Stimulated activated CD4-positive, alpha-beta T cell treated with anti-CD3 and anti-CD28 coated beads, Interleukin-1b, Interleukin-23, amount 100 ng/mL, for 1 hour (primary cell): ENCODE measurements at places on chromosomes 1 and 21.

DNA sequence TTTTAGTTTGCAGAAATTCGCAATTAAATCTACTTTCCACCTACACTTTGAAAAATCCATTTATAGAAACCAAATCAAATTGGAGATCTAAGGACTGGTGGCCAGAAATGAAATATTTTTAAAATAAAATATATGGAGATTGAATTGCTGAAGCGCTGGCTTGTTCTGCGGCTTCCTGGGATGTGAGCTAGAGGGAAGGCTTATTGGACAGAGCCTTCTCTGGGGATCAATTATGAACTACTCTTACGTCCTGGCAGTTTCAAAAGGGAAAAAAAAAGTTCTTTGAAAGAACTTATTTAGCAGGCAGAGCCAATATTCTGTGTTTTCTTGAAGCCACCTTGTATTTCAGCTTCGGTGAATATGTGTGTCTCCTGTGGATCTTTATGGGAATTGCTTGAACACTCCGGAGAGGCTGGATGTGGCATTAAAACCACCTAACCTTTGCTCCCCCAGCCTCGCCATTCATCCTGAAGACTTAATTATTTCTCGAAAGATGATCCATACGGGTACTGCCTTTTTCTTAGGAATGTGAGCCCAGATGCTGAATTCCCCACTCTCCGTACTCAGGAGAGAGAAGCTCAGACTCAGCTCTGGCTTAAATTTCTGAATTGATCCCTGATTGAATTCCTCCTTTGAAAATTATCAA is 478.9 kb upstream of the VAMP3 start:
- DNase-seq, result no peak

GRCh38 chr1:244102046-244102445 is 51.0 kb downstream of the ZBTB18 start:
- no peak for DNase-seq

- DNase-seq, result no peak
These were observed 16.5 kb downstream of the ATF3 start for GRCh38 chr1:212624976-212625501.

DNA sequence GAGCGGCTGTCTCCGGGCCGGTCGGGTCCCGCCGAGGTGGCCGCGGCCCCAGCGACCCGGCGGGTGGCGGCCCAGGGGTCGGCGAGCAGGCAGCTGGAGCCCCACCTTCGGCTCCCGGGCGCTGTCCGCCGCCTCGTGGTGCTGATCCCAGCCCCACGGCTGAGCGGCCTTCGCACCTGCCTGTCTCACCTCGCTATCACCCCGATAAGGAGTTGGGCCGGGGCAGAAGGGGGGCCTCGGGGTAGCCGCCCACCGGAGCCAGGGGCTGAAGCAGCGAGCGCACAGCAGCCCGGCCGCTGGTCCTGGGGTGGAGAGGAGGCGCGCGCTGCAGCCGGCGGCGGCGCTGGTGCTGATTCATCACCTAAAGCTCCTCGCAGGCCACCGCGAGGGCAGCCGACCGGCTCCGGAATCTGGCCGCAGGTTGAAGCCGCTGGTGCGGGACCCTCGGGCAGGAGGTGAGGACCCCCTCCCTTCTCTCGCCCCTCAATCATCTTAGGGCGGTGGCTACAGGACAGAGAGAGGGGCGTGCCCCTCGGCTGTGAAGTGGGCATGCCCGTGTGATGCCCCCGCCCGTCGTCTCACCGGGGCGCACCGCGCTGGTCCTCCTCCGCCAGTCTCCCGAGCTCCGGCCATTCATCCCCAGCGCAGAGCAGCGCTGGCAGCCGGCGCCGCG is 575 bp downstream of the TRIM67 start:
- DNase-seq, result no peak

GRCh38 chr21:42746240-42746592 is 92.8 kb downstream of the PDE9A start:
- no peak for DNase-seq

DNA sequence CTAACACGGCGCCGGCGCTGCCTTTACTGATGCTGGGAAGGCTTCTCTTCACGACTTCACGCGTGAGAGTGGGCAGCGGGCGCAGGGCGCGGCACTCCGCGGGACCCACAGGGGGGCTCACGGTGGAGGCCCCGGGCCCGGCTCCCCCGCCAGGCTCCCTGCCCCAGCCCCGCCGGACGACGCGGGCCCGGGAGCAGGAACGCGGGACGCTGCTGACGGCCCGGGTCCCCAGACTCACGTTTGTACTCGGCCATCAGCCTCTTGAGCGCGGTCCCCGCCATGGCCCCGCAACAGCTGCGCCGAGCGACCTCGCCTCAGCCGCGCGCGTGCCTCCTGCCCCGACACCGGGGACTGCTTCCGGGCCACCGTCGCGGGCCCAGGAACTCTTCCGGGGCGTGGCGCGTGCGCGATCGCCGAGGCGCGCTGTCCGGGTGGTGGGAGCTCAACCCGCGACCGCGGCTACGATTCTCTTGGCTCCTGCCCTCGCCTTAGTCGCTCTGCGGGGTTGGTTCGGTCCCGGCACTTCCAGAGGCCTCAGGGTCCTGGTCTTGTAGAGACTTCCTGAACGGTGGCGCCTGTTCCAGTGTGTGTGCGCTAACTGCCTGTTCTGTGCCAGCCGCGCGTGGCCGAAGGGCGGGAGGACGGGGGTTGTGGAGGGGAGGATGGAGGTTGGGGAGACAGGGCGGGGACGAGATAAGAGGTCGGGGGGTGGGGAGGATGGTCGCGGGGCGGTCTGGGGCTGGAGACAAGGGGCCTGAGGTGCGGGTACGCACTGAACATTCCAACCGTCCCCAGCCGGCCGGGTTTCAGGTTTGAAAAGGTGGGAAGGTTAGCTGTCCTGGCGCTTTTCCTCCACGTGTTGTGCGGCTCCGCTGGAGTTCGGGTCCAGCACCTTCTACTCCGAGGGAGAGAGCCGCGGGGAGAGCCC is at the start of gene UBE2G2:
Gene UBE2G2 (minus strand): TSS at position 353 of the 928 bp plus-strand sequence. CDS start 72 bp downstream, at position 281.
- peak; percentile 75 for DNase-seq

DNA sequence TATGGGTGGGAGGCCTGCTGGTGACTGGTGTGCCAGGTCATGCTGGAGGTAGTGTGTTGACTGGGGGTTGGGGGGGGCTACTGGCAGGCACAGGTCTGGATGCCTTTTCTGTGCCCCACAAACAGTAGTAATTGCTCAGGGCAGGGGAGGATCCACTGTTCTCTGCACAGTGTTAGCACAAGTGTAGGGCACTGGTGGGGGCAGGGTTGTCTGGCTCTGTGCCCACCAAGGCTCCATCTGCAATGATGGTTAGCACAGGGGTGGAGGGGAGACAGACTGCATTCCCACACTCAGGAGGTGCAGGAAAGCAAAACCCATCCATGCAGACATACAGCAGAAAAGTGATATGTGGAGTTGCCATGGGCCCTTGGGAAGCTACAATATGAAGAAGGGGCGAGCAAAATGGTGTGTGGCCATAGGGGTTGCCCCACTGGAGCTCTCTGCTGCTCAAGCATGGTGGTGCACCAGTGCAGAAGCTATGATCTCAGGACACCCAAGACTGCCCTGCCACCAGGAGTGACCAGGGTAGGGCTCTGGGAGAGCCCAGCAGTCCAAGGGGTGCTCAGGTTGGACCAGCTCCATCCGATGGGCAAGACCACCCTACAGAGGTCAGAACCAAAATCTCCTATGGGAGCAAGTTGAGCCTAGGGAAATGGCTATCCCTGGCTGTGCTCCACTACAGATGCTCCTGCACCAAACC is 122.2 kb upstream of the KCTD3 start:
- no peak for DNase-seq

DNA sequence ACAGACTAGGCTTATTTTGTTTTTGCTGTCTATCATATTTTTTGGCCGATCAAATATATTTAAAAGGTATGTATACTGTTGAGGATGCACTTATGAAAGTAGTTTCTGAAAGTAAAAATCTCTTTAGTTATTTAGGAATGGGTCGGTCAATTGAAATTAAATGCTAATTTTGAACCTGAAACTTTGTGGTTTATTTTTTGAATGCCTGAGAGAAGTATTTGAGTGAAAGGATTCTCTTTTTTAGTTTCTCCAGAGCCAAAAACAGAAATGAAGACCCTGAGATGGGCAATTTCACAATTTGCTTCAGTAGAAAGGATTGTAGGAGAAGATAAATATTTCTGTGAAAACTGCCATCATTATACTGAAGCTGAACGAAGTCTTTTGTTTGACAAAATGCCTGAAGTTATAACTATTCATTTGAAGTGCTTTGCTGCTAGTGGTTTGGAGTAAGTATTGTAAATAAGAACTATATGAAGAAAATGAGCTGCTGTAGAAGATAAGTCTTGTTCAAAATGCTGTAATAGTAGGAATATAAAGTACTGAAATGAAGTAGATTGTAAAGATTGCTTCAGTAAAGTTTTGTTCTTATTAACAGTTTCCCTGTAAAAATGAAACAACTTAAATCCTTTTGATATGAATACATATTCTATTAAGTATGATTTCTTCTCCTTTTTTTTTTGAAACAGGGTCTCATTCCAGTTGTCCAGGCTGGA is 11.5 kb downstream of the USP1 start:
- DNase-seq, result no peak
